ENCODE measurements at places on chromosomes 2 and 18.

DNA sequence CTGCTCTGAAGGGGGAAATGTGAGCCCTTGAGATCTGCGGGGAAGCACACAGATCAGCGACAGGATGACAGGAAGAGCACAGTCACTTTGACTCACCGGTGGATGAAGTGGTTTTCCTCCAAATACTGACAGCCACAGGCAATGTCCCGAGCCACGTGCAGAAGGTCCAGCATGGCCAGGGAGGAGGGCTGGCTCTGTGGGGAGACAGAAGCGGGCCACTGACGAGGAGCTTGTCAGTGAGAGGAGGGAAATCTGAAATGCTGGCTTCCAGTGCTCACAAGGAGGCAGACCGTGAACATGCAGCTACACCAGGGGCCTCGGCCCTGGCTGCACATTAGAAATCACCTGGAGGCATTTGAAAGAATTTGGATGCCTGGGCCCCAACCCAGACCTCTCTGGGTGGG, 98.7 kb downstream of the CLIP4 start:
- H3K27ac ChIP-seq: no peak overlapping the region
- H3K27me3 ChIP-seq: peaks cover 14% of the 10 kb centered on the region
- H3K4me1 ChIP-seq: peaks cover 3% of the 10 kb centered on the region
- no peak for DNase-seq

- no peak for DNase-seq
- H3K4me3 ChIP-seq: no peak overlapping the region
- peaks cover 73% of the 10 kb centered on the region for H3K27me3 ChIP-seq
- H3K4me1 ChIP-seq: peaks cover 15% of the 10 kb centered on the region
- H3K27ac ChIP-seq: no peak overlapping the region
Observed at GRCh38 chr2:39667104-39667885, 1.6 kb downstream of the TMEM178A start.

- no peak overlapping the region for H3K4me3 ChIP-seq
- H3K27me3 ChIP-seq: no peaks in the 10 kb centered on the region
- H3K27ac ChIP-seq: no peak overlapping the region
- H3K36me3 ChIP-seq: no peaks in the 10 kb centered on the region
- peak; percentile 33 for DNase-seq
Observed at GRCh38 chr2:215556979-215557378, 121.1 kb upstream of the FN1 start.

GRCh38 chr18:58314284-58314683, 270.3 kb downstream of the NEDD4L start:
- no peak overlapping the region for H3K4me3 ChIP-seq
- H3K36me3 ChIP-seq: no peaks in the 10 kb centered on the region
- peak; percentile 96 for DNase-seq
- no peak overlapping the region for H3K27ac ChIP-seq
- H3K4me1 ChIP-seq: peaks cover 27% of the 10 kb centered on the region
- H3K27me3 ChIP-seq: no peaks in the 10 kb centered on the region

GRCh38 chr2:2623939-2624338, 292.9 kb upstream of the MYT1L start:
- H3K36me3 ChIP-seq: no peaks in the 10 kb centered on the region
- H3K27me3 ChIP-seq: peaks cover 5% of the 10 kb centered on the region
- no peaks in the 10 kb centered on the region for H3K4me1 ChIP-seq
- no peak for DNase-seq
- H3K4me3 ChIP-seq: no peak overlapping the region

- no peaks in the 10 kb centered on the region for H3K27me3 ChIP-seq
- H3K4me1 ChIP-seq: peaks cover 2% of the 10 kb centered on the region
- DNase-seq: peak; percentile 13
- peak overlapping the region; percentile 97 for H3K27ac ChIP-seq
Observed at GRCh38 chr2:137208431-137208891, 443.1 kb downstream of the THSD7B start.

DNA sequence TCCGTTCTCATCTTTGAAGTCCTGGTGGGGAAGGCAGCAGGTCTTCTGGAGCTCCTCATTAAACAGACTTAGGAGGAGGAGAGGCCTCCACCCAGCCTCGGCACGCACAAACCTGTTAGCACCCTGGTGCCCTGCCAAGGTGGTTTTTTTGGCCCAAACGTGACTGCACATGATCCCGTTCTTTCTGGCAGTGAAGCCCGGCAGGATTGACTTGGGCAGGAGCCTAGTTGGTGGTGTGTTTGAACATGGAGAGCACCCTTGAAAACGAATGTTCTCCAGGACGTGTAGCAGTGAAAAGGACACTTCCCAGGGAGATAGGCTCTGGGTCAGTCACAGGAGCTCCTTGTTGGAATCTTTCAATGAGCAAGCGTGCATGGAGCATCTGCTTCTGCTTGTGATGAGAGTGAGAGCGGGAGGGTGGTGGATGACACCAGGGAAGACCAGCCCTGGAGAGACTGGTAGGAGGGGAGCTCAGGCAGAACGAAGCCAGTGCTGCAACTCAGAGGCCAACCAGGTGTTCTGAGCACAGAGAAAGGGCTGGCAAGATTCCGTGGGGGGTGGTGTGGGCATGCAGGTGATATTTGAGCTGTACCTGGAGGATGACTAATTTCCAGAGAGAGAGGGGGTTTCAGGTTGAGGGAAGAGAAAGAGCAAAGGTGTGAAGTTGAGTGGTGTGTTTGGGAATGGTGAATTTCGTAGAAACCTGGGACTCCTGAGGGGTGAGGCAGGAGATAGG, 73.8 kb downstream of the TANC1 start:
- H3K4me3 ChIP-seq: no peak overlapping the region
- peaks cover 20% of the 10 kb centered on the region for H3K36me3 ChIP-seq

GRCh38 chr2:191565647-191566198, 112.2 kb upstream of the NABP1 start:
- H3K4me3 ChIP-seq: no peak overlapping the region
- H3K27me3 ChIP-seq: no peaks in the 10 kb centered on the region
- peaks cover 1% of the 10 kb centered on the region for H3K4me1 ChIP-seq
- DNase-seq: no peak
- no peak overlapping the region for H3K27ac ChIP-seq

DNA sequence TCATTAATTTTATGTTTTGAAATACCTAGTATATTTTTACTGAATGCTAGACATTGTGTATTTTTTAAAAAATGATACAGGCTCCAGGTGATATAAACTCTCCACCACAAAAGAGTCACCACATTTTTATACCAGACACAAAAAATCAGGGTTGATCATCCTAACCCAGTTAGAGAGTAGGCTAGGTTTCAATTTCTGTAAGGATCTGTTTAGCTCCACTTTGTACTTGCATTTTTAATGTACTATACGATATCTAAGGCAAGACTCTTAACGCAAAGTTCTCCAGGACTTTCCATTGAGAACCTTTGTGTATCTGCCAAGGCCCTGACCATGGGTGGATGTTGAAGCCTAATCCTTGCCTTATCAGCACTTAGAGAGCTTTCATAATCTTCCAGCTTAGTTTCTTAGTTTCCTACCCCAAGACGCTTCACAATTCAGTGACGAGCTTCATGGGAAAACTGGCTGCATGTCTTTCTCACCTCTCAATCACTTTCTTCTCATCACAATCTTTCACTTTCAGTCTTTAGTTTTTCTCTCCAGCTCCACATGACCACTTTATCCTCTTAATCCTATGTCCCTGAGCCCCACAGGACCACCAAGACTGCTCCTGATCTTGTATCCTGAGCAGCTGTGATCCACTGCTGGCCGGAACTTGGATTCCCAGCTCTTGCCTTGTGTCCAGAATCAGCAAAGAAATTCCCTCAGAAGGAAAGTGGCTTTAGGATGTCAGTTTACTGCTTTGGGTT, 635.8 kb downstream of the RNF144A start:
- no peak overlapping the region for H3K4me3 ChIP-seq
- no peak overlapping the region for H3K27ac ChIP-seq
- no peak for DNase-seq
- H3K4me1 ChIP-seq: no peaks in the 10 kb centered on the region

DNA sequence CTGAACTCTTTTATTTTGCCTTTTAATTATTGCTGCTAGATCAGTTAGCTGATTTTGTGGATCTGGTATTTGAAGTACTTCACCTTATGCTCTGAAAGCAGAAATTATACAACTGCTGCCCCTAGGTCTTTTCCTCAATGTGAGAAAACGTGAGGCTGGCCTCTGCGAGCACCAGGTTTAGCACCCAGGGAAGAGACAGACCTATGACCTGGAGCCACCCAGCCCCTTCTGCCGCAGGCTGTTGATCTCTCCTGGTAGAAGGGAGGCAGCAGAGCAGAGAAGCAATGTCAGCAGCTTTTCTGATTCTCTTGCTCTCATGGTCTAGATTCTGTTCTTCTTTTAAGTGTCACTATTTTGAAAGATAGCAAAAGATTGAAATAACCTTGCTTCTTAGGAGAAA, 19.9 kb downstream of the TRAPPC12 start:
- H3K27me3 ChIP-seq: no peaks in the 10 kb centered on the region
- H3K27ac ChIP-seq: no peak overlapping the region
- H3K4me3 ChIP-seq: no peak overlapping the region
- DNase-seq: no peak

- peaks cover 25% of the 10 kb centered on the region for H3K27me3 ChIP-seq
- H3K36me3 ChIP-seq: no peaks in the 10 kb centered on the region
- H3K4me1 ChIP-seq: peaks cover 4% of the 10 kb centered on the region
Observed at GRCh38 chr18:10401521-10401920, 52.9 kb upstream of the APCDD1 start.

DNA sequence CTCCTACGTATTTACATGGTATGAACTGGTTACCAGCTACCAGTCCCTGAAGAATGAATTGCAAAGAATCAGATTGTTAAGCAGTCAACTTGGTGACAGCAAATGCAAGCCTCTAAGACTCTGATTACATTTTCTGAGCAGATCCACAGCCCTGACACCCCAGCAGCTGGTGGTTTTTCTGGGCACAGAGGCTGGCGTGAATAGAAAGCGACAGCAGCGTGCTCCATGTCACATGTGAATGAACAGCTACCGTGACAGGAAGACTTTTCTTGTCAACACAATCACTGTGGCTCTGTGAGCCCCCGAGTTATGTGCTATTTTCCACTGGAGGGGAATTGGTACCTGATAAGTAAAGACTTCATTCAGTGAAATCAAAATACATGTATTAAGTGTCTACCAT, 93.2 kb upstream of the CBLN2 start:
- H3K36me3 ChIP-seq: no peaks in the 10 kb centered on the region
- H3K4me1 ChIP-seq: no peaks in the 10 kb centered on the region
- no peak overlapping the region for H3K27ac ChIP-seq
- DNase-seq: no peak
- no peaks in the 10 kb centered on the region for H3K27me3 ChIP-seq
- no peak overlapping the region for H3K4me3 ChIP-seq

- H3K4me3 ChIP-seq: no peak overlapping the region
- peaks cover 80% of the 10 kb centered on the region for H3K36me3 ChIP-seq
- DNase-seq: no peak
- H3K27ac ChIP-seq: no peak overlapping the region
Observed at GRCh38 chr2:233544200-233544610, 22.4 kb downstream of the USP40 start.

- H3K4me1 ChIP-seq: peaks cover 11% of the 10 kb centered on the region
- no peaks in the 10 kb centered on the region for H3K36me3 ChIP-seq
- no peaks in the 10 kb centered on the region for H3K27me3 ChIP-seq
- H3K4me3 ChIP-seq: no peak overlapping the region
- peak overlapping the region; percentile 43 for H3K27ac ChIP-seq
Observed at GRCh38 chr2:112881217-112881985, 29.6 kb upstream of the IL37 start.

- no peak overlapping the region for H3K4me3 ChIP-seq
- H3K27ac ChIP-seq: no peak overlapping the region
- H3K36me3 ChIP-seq: no peaks in the 10 kb centered on the region
- H3K4me1 ChIP-seq: peaks cover 3% of the 10 kb centered on the region
- no peaks in the 10 kb centered on the region for H3K27me3 ChIP-seq
- no peak for DNase-seq
Observed at GRCh38 chr2:63789338-63790020, 52.2 kb upstream of the UGP2 start.

GRCh38 chr2:241568726-241569125, 10.2 kb downstream of the BOK start:
- H3K4me1 ChIP-seq: peaks cover 19% of the 10 kb centered on the region
- no peak overlapping the region for H3K4me3 ChIP-seq
- no peak for DNase-seq
- H3K36me3 ChIP-seq: peaks cover 59% of the 10 kb centered on the region

DNA sequence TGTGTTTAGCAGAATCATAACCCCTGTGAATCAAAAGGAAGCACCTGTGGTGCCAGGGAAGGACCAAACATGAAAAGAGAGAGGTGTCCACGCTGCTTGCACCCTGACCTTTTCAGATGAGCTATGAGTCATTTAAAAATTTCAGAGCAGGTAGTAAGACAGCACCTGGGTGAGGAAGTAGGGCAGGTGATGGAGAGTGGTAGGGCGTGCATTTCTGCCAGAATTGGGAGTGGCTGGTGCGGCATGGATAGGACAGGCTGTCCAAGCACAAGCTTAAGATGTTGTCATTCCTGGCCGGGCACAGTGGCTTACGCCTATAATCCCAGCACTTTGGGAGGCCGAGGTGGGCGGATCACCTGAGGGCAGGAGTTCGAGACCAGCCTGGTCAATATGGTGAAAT, 36.8 kb downstream of the NPAS2 start:
- H3K4me1 ChIP-seq: no peaks in the 10 kb centered on the region
- H3K27me3 ChIP-seq: no peaks in the 10 kb centered on the region
- no peak overlapping the region for H3K4me3 ChIP-seq
- no peaks in the 10 kb centered on the region for H3K36me3 ChIP-seq

DNA sequence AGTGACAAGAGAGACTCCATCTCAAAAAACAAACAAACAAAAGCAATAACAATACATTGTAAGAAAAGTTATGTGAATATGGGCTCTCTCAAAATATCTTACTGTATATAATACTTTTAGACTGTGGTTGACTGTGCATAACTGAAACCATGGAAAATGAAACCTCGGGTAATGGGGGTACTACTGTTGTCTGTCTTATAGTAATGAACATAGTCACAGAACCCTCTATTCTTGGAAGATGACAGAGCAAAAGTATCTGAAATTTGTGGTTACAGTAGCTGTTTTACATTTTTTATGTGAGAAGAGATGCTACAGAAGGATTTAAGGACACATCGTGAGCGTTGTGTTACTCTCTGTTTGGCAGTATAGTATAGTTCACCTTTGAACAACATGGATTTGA, 60.5 kb downstream of the MAP4K4 start:
- DNase-seq: peak; percentile 55
- no peak overlapping the region for H3K4me3 ChIP-seq
- peak overlapping the region; percentile 39 for H3K27ac ChIP-seq
- no peaks in the 10 kb centered on the region for H3K36me3 ChIP-seq
- H3K4me1 ChIP-seq: peaks cover 18% of the 10 kb centered on the region

DNA sequence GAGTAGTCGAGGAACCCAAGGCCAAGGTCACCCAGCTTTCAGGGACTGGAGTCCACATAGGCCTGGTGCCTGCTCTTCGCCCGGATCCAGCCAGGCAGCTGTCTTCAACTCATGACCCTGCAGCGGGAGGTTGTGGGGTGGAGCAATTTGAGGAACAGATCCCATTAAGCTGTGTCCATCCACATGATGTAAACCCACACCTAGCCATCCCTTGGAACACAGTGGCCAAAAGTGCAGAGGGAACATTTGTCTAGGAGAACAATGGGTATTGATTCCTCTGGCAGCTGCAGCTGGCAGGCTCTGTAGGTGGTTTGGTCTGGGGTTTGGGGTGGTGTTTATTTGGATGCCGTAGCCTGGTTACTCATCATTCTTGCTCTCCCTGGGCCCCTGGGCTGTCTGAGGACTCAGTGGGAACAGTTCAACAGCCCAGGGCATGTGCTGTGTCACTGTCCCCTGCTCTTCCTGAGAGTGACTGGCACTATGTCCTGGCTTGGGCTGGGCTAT, 99.4 kb downstream of the TFCP2L1 start:
- H3K27ac ChIP-seq: no peak overlapping the region
- no peaks in the 10 kb centered on the region for H3K36me3 ChIP-seq
- DNase-seq: no peak
- peaks cover 16% of the 10 kb centered on the region for H3K4me1 ChIP-seq
- peaks cover 9% of the 10 kb centered on the region for H3K27me3 ChIP-seq

- no peak overlapping the region for H3K4me3 ChIP-seq
- no peaks in the 10 kb centered on the region for H3K27me3 ChIP-seq
- peaks cover 3% of the 10 kb centered on the region for H3K4me1 ChIP-seq
- H3K36me3 ChIP-seq: no peaks in the 10 kb centered on the region
- H3K27ac ChIP-seq: no peak overlapping the region
Observed at GRCh38 chr2:37453027-37453426, 108.6 kb downstream of the QPCT start.
